ENCODE measurements at places on chromosomes 1 and 21.

DNA sequence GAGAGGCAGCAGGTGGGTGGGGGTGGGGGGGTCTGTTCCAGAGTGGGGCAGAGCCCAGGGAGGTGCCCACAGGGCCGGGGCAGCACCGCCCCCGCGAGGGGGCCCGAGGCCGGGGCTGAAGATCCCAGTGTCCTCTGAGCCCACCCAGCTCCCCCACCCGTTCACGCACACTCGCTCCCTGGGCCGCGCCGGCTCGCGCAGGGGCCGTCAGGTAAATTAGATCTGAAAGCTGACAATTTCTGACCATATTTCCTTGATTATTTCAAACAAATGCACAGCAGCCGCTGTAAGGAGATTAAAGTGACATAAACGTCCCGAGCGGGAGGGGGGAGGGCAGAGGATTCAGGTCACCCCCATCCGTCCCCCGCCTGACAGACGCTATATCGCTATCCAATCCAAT is 118.0 kb downstream of the CASZ1 start:
- DNase-seq, result no peak

GRCh38 chr1:214419650-214420049 is 131.8 kb downstream of the PTPN14 start:
- no peak for DNase-seq

DNA sequence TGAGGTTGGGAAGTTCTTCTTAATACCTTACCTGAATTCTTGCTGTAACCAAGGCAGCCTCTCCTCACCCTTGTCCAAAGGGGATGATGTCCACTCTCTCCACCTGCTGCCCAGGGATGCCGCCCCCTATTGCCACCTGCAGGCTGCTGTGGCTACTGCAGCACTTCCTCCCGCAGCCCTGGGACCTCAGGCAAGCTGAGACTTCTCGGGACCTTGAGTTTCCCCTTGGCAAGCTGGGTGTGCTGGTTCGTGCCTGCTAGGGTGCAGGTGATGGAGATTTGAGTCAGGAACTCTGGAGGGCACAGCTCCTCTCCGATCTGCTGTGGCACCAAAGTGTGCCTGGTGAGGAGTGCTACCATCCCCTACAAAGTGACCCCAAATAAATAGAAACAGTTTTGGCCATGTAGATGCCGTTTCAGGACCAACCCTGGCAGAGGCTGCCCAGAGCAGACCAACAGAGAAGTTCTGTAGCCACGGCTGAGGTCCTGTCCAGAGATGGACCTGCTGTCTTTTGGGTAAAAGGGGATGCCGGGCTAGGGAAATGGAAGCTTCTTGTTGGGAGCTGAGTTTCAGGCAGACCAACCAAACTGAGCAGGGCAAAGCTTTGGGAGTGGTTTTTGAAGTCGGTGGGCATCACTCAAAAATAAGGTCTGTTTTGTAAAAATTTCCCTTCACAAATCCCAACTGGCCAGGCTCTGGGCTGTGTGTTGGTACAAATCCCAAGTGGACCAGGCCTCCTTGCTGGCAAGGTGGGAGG is 31.7 kb downstream of the RUNX3 start:
- no peak for DNase-seq

DNA sequence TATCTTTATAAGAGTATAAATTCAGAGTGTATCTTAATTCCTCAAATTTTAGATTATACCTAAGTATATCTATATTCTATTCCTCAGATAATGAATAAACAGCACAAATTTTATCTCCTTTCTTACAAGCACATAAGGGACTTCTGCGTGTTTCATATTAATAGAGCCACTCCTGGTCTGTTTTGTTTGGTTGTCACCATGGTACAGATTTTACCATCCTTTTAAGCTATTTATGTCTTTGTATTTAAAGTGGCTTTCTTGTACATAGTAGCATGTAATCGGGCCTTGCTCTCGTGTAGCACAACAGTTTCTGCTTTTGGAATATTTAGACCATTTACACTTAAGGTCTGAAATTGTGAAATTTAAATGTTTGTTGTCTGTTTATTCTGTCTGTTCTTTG is 52.6 kb upstream of the SLC35A3 start:
- no peak for DNase-seq

DNA sequence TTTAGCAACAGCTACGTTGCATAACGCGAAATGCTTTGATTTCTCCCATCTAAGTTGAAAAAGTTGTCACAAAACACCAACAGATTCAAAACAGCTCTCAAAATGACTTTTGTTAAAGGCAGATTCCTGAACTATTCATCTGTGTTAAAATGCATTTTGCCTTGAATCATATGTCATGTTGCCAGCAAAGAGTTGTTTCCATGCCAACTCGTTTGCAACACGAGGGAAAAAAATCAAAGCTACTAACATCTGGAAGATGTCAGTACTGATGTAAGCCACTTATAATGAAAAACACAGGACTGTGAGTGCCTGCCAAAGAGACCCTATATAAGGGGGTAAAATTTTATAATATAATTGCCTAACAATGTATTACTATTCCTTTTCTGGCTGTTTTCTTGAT is 182.7 kb upstream of the PTBP2 start:
- DNase-seq, result no peak

DNA sequence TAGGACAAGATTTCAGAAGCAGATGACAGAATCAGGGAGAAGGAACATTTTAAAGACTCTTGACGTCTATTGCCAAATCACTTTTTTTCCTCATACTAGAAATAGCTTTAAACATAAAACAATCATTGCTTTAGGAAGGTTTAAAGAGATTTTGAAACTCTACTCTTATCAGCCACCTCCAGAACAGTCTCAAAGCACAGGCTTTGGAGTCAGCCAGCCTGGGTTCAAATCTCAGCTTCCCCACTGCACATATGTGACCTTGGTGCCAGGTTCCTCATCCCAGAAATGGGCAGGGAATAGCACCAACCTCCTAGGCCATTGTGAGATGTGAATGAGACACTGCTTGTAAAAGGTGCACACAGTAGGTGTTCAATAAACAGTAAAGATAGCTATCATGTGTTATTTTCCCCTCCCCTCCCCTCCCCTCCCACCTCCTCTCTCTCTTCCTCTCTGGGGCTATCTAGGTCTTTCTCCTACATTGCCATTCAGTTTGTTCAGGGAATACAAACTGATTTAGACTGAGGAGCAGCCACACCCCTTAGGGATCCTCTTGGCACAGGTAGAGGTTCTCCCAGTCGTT is 20.6 kb downstream of the SPOCD1 start:
- no peak for DNase-seq

DNA sequence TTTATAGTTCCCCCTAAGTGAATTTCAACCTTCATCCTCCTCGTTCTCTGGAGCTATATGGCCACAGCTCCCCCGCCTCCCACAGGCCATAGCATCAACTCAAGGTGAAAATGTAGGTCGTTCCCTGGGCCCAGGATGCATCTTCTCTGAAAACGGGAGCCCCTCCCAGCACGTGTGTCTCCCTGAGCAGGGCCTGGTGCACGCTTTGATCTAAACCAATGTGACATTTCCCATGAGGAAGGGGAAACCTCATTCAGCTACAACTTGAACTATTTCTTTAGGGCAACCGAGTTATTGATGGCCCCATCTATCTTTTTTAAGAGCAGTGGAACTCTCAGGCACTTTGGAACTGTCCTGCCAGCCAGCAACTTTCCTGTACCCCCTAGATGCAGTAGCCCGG is 57.8 kb upstream of the BACE2 start:
- DNase-seq, result no peak

GRCh38 chr1:203149188-203149840 is 21.8 kb downstream of the ADORA1 start:
- no peak for DNase-seq

GRCh38 chr1:81111818-81112217 is 688.9 kb upstream of the ADGRL2 start:
- no peak for DNase-seq

GRCh38 chr1:8394456-8395321 is 76.8 kb downstream of the SLC45A1 start:
- no peak for DNase-seq

DNA sequence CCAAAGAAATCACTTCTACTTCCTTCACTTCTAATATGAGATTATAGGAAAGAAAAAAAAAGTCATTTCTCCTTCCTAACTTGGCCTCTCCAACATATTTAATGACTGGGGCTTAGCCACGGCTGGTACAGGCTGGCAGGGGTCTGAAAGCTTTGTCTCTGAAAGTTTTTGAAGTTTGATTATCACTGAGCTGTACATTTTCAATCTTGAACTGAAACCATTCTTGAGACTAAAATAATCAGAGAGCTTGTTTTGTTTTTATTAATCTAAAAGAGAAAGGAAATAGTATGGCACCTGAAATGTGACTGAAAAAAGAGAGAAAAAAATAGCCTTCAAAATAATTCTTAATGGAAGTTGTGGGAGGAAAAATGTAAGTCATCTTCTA is 3.8 kb upstream of the KRTAP19-8 start:
- no peak for DNase-seq

DNA sequence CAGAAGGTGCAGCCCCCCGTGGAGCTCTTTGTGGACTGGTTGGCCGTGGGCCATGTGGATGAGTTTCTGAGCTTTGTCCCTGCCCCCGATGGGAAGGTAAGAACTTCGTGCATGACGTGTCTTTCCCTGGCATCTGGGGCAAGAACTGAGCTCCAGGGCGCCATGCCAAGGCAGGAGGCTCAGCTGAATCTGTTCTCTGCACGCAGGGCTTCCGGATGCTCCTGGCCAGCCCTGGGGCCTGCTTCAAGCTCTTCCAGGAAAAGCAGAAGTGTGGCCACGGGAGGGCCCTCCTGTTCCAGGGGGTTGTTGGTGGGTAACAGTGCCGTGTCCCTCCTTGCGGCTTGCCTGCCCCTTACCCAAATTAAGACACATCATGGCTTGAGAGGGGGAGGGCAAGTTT is 27.7 kb downstream of the PADI3 start:
- DNase-seq, result peak; percentile 77

DNA sequence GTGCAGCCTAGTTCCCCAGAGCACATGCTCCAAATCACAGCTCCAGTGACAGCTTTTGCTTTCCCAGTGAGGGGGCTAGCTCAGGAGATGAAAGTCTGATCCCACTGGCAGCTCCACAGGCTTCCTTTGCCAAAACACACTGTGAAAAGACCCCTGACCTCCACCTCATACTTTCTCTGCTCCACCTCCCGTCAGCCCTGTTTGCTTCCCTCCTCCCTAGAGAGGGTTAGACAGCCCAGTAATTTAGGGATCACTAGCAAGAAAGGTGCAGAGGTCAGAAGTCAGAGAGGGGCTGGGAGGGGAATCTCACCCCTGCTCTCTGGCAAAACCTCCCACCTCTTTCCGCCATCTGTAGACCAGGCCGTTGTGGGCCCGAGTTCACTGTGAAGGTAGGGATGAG is 62.8 kb downstream of the PLXNA2 start:
- no peak for DNase-seq

- DNase-seq, result no peak
Observed at GRCh38 chr1:53684741-53685140, 54.2 kb downstream of the GLIS1 start.

GRCh38 chr1:55893155-55893554 is 678.0 kb upstream of the USP24 start:
- no peak for DNase-seq

GRCh38 chr1:56799605-56800400 is 19.4 kb downstream of the FYB2 start:
- no peak for DNase-seq

DNA sequence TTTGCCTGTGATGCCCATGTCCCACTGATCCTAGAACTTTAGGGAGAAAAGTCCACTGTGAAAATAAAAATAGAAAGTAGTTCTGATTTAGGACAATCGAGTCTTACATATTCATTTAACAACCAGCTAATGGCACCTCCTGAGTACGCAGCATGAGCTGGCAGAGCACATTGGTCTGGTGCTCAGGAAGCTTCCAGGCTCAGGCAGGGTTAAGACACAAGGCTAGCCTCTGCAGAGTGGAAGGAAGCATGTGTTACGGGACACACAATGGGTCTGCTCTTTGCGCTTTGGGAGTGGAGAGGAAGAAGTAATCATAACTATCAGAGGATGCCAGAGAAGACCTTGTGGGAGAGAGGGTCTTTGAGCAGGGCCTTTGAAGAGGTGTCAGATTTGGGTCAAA is 4.2 kb upstream of the KLHDC8A start:
- no peak for DNase-seq

DNA sequence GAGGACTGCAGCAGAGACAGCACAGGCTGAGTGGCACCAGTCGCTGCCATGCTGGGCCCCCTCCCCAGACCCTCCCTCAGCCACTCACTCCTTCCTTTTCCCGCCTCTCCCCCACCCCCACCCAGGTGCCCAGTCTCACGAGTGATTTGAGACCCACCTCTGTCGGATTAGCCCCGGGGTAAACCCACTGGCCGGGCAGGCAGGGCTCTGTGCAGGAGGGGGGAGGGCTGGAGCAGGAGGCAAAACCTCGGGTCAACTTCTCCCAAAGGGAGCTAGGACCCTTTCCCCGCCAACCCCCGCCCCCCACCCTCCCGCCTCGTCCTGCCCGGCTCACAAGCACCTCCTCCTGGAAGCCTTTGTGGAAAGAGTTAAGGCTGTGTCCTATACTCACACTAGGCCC is 3.5 kb upstream of the MRPL24 start:
- DNase-seq, result no peak

DNA sequence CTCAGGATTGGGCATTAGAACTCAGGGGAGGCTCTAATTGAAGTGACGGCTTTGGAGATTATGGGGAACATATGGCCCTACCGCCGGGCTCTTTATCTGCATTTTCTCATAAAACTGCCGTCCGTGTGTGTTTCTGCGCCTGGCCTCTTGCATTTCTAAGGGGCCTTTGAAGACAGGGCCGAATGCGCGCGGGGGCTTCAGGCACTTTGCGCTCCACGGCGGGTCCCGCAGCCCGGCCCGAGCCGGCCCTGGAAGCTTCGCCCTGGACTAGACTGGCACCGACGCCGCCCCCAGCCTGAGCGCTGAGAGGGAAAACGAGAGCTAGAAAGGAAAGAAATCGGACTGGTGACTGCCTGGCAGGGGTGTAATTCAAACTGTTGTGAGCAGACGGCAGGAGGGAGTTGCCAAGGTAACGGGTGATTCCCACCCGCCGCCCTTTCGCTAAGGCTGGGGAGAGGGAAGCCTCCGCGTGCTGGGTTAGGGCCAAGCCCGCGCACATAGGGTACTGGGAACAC is 120.7 kb downstream of the LMX1A start:
- DNase-seq, result no peak

- no peak for DNase-seq
Observed at GRCh38 chr1:219215477-219215876, 41.8 kb downstream of the LYPLAL1 start.

- DNase-seq, result peak; percentile 13
Observed at GRCh38 chr1:40794974-40795715, 11.6 kb downstream of the KCNQ4 start.

GRCh38 chr1:16721871-16722641 is 18.3 kb upstream of the RNU1-4 start:
- no peak for DNase-seq

GRCh38 chr1:14184454-14184853 is 414.0 kb upstream of the KAZN start:
- DNase-seq, result no peak

- DNase-seq, result peak; percentile 82
Observed at GRCh38 chr1:165543532-165544438, at the start of gene LRRC52. LRRC52 (plus strand) TSS chr1:165544000; CDS start chr1:165544297, 297 bp downstream.

DNA sequence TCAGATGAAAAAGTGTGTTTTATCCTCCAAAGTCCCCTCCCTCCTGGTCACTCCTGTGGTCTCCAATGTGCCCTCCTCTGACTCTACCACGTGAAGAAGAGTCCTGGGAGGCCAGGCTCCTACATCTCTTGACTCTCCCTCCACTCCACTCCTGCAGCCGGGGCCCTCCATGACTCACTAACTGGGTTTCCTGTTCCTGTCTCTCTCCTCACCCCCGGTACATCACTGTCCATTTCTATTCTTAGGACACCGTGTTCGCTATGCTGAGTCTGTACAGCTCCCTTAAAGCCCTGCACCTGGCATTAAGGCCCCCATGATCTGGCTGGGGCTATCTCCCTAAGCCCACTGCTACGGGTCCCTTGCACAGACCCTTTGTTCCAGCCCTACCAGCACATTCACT is 93.4 kb downstream of the BCAR3 start:
- no peak for DNase-seq

- DNase-seq, result no peak
Observed at GRCh38 chr1:67209521-67209920, 43.3 kb downstream of the IL23R start.
